H4 (cell line): ENCODE measurements at places on chromosomes 1 and 21.

GRCh38 chr1:5140136-5140535 lies 485.7 kb downstream of the AJAP1 start:
- no peak for DNase-seq

- DNase-seq, result no peak
These were observed 126.8 kb upstream of the KIAA1614 start for GRCh38 chr1:180785887-180786286.

GRCh38 chr1:107787299-107787698 lies 177.7 kb downstream of the VAV3 start:
- no peak for DNase-seq

GRCh38 chr1:169105434-169106094 lies 926 bp upstream of the ATP1B1 start:
- DNase-seq, result peak; percentile 76

DNA sequence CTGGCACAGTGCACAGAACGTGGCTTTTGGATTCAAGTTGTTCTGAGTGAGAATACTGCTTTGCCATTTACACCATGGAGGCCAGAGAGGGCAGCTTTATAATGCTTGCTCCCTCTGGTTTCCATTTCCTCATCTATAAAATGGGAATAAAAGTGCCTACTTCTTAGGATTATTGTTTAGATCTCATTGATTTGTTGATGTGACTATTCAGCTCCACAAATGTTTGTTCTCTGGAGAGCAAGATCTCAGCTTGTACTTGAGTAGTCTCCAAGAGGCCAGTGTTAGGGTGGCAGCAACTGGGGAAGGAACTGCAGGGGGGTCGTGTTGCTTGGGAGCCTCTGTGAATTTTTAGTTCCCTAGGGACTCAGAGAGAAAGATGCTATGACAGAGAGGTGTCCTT lies 55.2 kb downstream of the YARS1 start:
- DNase-seq, result no peak

- DNase-seq, result no peak
These were observed 6.2 kb downstream of the TNFRSF18 start for GRCh38 chr1:1199961-1200875.

DNA sequence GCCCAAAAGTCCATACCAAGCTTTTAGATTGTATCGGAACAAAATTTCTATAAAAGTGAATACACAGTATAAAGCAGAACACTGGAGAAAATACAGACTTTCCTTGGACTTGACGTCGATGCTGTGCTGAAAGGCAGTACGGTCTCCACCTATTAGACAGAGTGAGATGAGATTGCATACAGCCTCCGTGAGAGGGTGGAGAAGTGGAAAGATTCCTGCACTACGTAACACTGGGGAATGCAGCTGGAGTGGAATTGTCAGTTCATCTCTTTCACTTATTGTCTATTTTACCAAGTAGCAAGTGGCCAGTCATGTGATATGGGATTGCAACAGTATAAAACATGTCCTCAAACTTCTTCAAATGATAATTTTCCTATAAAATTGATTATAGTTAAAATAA lies 209.5 kb downstream of the ZP4 start:
- no peak for DNase-seq

GRCh38 chr1:154695985-154696384 lies 88.0 kb upstream of the ADAR start:
- no peak for DNase-seq

DNA sequence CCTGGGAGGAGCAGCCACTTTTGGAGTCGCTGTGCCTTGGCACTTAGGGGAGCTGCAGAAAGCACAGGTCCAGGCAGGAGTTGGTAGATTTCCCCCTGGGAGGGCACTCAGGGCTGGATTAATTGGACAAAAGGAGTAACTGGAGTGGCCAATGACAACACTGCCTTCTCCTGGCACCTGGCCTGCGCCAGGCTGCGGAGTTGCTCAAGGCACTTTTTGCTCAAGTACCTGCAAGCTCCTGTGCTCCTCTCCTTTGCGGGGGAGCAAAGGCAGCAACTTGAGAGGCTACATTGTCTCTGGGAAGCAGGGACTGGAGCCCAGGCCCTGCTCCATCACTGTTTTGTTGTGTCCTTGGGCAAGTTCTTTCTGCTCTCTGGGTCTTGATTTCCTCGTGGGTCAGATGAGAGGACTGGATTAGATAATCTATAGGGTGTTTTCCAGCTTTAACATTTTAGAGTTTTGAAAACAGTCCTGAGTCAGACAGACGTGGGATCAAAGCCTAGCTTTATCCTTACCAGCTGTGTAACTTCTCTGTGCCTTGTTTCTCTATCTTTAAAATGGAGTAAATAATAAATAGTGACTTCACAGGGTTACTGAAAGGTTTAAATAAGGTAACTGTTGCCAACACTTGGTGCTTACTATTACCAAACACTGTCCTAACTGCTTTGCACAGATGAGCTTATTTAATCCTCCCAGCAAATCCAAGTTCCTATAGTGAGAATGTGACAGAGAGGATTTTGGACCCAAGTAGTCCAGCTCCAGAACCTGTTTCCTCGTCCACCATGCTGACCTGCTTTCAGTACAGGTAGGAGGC lies 18.0 kb upstream of the GRHL3 start:
- DNase-seq, result no peak

DNA sequence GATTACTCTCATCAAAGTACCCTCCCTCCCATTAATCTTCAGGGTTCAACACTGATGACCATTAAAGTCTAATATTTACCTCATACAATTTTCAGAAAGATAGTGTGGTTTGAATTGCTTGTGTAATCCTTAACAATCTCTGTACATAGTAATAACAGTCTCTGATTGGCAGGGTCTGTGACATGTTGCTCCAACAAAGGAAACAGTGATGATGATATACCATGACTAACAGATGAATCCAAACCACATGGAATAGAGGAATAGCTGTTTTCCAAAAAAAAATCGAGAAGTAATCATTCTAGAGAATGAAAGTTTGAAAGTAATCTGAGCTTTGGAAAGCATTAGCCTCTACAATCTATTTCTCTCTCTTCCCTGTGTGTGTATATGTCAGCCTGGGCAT lies 610.1 kb upstream of the NEGR1 start:
- DNase-seq, result no peak

DNA sequence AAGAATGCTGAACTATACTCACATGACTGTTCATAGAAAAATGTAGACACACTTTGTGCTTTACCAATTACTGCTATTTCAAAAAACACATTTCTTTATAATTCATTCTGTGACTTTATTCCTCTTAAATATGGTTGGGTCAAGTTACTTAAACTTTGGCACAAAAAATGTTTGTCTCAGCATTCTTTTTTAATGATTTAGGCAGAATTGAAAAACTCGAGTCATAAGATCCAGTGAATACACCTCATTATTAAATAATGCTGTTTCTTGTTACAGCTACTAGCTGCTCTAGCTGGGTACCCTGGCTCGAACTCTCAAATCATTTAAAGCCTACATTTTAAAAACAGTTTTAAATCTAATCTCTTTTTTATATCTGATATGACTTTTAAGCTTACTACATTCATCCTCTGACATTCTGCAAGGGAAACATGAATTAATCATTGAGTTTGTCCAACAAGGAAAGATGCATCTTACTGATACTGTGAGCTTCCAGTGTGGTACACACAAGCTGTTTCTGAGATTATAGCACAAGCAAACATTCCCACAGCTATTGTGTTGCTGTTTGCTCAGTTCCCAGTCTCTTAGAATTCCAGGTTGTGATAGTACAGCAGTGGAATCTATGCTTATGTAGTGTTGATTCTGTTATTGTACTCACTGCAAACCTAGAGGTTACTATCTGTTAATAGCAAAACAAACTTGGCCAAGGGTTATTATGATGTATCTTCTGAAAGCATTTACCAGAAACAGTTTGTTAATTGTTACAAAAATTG lies 746.5 kb downstream of the USP25 start:
- DNase-seq, result no peak

DNA sequence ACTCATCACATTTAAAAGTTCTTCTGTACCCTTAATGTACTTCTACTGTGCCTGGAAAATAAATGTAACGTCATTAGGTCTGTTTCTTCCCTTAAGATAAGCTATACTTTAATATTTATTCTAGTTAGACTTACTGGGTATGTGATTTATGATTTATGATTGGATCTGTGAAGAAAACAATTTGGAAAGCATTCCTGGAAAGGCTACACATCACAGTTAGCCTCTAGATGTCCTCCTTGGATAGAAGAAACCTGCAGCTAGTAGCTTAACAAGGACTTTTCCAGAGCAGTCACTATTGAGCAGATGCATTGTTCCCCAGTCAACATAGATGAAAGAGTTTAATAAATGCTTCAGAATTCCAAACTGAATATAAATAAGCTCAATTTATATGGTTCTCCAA lies 22.2 kb upstream of the ABL2 start:
- DNase-seq, result no peak

GRCh38 chr1:194487172-194487571 lies 1300.8 kb upstream of the B3GALT2 start:
- DNase-seq, result no peak

DNA sequence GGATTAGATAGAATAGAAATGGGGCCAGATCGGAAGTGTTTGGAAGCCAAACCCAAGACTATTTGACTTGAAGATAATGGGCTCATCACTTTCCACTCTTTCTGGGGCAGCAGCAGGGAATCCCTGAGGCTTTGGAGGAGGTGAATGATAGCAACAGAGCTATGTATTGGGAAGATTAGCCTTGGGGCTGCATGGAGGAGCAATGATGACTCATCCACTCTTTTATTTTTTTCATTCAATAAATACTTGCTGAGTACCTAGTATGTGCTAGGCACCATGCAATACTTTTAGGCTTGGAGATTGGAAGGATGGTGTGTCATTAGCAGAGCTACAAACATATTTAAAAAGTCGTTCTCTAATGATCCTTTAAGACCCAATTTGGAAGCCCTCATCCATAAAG lies 166.9 kb upstream of the FOXD3 start:
- no peak for DNase-seq

- DNase-seq, result no peak
These were observed 853 bp downstream of the USP16 start for GRCh38 chr21:29025328-29025713.

GRCh38 chr1:147840909-147841308 lies 61.7 kb upstream of the GJA8 start:
- no peak for DNase-seq

GRCh38 chr1:37439349-37439995 lies 34.9 kb upstream of the ZC3H12A start:
- no peak for DNase-seq

DNA sequence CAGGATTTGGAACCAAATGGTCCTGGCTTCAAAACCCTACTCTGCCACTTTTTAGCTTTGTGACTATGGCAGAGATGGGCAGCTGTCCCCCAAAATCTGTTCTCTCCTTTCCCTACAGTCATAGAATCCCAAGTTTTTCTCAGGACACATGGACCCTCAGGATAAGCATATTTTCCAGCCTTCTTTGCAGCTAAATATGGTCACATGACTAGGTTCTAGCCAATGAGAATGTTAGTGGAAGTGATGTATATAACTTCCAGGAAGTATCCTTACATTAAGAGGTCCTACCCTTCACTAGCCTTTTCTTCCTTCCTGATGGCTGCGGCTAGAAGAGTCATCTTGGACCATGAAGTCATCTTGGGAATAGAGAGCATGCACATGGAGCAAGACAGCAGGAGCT lies 5.9 kb downstream of the IGSF3 start:
- DNase-seq, result no peak

DNA sequence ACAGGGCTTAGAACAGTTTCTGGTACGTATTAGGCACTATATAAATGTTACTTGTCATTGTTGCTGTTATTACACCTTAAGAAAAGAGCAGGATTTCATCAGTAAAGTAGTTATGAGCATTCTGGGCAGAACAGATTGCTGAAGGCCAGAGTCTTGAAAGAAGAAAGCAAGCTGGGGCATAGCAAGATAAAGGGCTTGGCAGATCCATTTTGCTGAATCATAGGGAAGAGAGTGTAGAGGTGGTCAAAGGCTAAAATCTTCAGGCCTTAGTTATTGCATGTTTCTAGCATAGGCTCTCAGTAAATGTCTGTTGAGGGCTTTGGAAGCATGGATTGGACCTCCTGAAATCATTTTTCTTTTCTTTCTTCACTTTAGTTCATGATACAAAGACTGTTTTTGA lies 67.5 kb downstream of the PLA2G4A start:
- DNase-seq, result no peak

GRCh38 chr1:23772049-23772853 lies 6.0 kb upstream of the PITHD1 start:
- DNase-seq, result peak; percentile 65

- DNase-seq, result peak; percentile 6
These were observed 824 bp upstream of the IFI44L start for GRCh38 chr1:78619446-78619802.

DNA sequence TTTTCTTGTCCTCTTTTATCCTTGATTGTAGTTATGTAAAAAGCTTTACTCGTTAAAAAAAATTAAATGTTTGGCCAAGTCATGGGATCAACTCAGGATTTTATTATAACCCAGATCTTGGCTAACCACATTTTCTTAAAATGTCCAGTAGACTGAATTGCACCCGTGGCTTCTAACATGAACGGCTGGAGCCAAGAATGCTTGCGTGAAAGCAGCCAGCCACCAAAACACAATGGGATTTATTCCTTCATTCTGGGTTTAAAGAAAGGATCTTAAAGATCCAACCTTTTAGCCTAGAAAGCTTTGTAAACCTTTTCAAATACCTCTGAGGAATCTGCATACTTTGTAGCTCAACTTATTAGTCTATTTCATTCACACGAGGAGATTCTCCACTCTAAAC lies 404.4 kb downstream of the USP25 start:
- DNase-seq, result no peak

- DNase-seq, result no peak
These were observed 14.0 kb downstream of the GTF2B start for GRCh38 chr1:88877382-88877825.

- DNase-seq, result no peak
These were observed 8.3 kb downstream of the ATAD3B start for GRCh38 chr1:1479547-1480487.

- no peak for DNase-seq
These were observed 4.8 kb upstream of the GNB1 start for GRCh38 chr1:1895456-1896336.

- no peak for DNase-seq
These were observed 25.7 kb upstream of the PDE9A start for GRCh38 chr21:42627527-42628289.

GRCh38 chr1:172745014-172745413 lies 86.1 kb downstream of the FASLG start:
- peak; percentile 77 for DNase-seq

DNA sequence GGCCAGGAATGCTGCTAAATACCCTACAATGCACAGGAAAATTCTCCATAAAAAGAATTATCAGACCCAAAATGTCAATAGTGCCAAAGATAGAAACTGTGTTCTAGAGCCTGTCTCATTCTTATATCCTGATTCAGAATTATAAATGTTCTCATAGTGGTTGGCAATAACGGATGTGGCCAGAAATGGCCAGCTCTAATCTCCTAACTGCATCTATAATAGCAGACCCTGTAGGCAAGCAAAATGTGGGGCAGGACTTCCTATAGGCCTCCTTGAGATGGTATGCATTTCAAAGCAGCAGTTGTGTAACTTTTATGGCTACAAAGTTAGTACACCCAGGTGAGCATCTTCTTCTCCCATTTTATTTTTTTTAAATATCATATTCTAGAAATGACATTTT lies 95.9 kb upstream of the SGIP1 start:
- DNase-seq, result no peak
